ENCODE measurements at places on chromosomes 16 and 17. TPM values are rescaled to one million over a fixed set of nuclear protein-coding genes. Genes with fewer than 3 reads are reported as not detected.

DNA sequence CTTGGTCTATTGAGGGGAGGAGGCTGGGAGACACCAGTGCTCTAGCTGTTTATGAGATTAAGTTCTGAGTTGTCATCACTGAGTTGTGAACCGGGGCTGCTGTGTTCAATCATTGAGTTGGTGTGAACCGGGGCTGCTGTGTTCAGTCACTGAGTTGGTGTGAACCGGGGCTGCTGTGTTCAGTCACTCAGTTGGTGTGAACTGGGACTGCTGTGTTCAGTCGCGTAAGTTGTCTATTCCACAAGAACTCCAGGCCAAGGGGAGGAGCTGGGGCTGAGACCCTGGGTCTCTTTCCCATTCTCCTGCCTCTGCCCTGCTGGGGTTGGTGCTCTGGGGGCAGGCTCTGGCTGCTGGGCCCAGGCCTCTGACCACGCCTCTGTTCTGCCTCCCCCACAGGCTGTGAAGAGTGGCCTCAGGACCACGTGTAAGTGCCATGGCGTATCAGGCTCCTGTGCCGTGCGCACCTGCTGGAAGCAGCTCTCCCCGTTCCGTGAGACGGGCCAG, 24.5 kb downstream of the WNT9B start:
- peaks cover 39% of the 10 kb centered on the region for H3K27me3 ChIP-seq
- DNase-seq: no peak
- H3K4me1 ChIP-seq: no peaks in the 10 kb centered on the region
- H3K4me3 ChIP-seq: no peak overlapping the region

DNA sequence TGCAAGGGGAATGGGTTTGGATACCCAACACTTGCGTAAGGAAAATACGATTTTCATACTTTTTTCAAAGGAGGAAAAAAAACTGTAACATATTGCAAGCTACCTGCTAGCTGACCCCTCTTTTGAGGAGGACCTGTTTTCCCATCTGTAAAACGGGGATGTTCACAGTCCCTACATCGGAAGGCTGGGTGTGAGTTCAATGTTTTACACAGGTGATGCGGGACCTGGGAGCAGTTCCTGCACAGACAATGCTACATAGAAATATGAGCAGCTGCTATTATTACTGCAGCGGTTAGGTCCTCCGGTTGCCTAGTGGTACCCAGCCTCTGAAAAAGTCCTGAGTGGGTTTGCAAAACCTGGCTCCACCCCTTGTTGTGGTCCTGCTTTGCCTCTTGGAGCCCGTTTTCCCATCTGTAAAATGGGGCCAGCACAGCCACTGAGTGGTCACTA, 3.5 kb downstream of the SOCS1 start:
- H3K27ac ChIP-seq: peak overlapping the region; percentile 81
- H3K4me1 ChIP-seq: peaks cover 17% of the 10 kb centered on the region
- peak overlapping the region; percentile 87 for H3K4me3 ChIP-seq
- no peak for DNase-seq

GRCh38 chr17:64384253-64385186, 6.1 kb downstream of the PECAM1 start:
- no peak overlapping the region for H3K4me3 ChIP-seq
- no peak overlapping the region for H3K27ac ChIP-seq
- H3K27me3 ChIP-seq: no peaks in the 10 kb centered on the region
- no peak for DNase-seq
- peaks cover 14% of the 10 kb centered on the region for H3K4me1 ChIP-seq
- H3K36me3 ChIP-seq: no peaks in the 10 kb centered on the region

- H3K27ac ChIP-seq: no peak overlapping the region
- H3K27me3 ChIP-seq: peaks cover 5% of the 10 kb centered on the region
- DNase-seq: no peak
These were observed 115.4 kb downstream of the METRNL start for GRCh38 chr17:83194761-83195329.

DNA sequence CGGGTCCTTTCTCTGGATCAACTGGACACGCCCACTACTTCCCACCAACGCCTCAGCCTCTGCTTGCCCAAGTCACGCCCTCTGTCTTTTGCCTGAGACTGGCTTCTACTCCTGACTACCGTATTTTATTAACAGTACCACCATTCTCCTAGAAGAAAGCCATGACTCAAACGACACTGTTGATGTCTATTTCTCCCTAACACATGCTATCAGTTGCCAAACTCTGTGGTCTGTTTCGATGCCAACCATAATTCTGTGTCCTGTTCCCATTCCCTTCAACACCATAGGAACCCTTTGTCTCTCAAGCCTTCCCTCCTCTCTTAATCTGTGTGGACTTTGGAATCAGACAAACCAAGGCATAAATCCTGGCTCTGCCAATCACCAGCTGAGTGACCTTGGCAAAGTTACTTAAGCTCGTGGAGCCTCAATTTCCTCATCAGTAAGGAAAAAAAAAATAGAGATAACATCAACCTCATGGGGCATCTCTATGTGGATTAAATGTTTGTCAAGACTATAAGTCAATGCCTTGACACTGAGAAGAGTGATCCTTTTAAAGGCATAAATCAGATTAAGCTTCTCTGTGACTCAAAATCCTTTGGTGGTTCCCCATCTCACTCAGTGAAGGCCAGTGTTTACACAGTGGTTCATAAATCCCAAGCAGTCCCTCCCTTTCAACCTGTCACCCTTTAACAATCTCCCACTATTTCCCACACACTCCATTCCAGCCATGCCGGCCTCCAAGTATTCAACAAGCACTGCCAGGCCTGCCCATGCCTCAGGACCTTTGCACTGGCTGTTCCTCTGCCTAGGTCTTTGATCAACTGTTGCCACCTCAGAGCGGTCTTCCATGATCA, 45.6 kb downstream of the ERN1 start:
- no peaks in the 10 kb centered on the region for H3K27me3 ChIP-seq
- no peak overlapping the region for H3K4me3 ChIP-seq
- H3K27ac ChIP-seq: no peak overlapping the region
- DNase-seq: peak; percentile 43
- H3K36me3 ChIP-seq: no peaks in the 10 kb centered on the region

- no peak for DNase-seq
- H3K4me1 ChIP-seq: no peaks in the 10 kb centered on the region
- no peak overlapping the region for H3K4me3 ChIP-seq
These were observed 102.0 kb downstream of the GRIN2A start for GRCh38 chr16:10080051-10080772.

DNA sequence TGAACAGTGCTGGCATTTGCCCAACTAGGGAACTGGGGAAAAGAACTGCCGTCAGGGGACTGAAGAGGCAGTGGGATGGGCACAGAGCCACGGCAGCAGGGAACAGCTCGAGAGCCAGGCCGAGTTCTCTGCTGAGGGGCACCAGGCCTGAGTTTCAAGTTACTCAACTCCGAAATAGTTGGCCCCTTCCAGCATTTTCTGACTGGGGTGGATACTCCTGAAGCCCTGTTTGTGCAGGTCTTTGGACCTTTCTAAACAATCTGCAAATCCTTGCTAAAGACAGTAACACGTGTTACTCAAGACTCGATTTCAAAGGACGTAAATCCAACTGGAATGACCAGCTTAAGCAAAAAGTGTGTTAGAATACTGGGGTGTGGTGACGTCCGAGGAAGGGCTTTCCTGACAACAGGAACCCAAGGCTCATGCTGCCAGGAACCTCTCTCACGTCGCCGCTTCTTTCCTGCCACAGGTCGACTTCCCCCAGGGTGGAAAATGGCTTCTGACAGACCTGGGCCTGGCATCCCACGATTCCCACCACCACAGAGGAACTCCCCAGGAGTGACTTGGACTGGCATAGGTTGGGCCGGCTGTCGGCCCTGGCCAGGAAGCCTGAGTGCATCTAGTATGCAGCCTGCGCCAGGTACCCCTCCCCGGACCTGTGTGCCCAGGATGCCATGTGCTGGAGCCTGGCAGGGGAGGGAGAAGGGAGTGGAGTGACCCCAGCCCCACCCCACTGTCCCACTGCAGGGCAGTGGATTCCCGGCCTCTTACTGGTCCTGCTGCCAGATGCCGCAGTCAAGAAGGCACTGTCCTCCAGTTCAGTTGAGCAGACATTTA, 71.9 kb downstream of the N4BP1 start:
- no peak overlapping the region for H3K4me3 ChIP-seq
- H3K4me1 ChIP-seq: peaks cover 21% of the 10 kb centered on the region
- H3K36me3 ChIP-seq: peaks cover 23% of the 10 kb centered on the region
- no peak overlapping the region for H3K27ac ChIP-seq

- DNase-seq: peak; percentile 23
- peaks cover 11% of the 10 kb centered on the region for H3K4me1 ChIP-seq
- peaks cover 52% of the 10 kb centered on the region for H3K36me3 ChIP-seq
- H3K4me3 ChIP-seq: no peak overlapping the region
These were observed 15.4 kb downstream of the GPT2 start for GRCh38 chr16:46899443-46900143.

The CDH16 gene
- not detected for total RNA-seq

The TUBB3 gene
- 311 TPM for total RNA-seq

The C16orf96 gene
- total RNA-seq: not detected

The GJD3 gene
- total RNA-seq: not detected

The DOC2B gene
- not detected for total RNA-seq

The KREMEN2 gene
- not detected for total RNA-seq

The TAC4 gene
- total RNA-seq: not detected

The NTN1 gene
- total RNA-seq: under 0.01 TPM
